AG09319 (cell line): ENCODE measurements at places on chromosomes 11 and 22.

- DNase-seq = peak; percentile 91
These were observed 9.7 kb upstream of the AHNAK start for GRCh38 chr11:62556108-62556874.

DNA sequence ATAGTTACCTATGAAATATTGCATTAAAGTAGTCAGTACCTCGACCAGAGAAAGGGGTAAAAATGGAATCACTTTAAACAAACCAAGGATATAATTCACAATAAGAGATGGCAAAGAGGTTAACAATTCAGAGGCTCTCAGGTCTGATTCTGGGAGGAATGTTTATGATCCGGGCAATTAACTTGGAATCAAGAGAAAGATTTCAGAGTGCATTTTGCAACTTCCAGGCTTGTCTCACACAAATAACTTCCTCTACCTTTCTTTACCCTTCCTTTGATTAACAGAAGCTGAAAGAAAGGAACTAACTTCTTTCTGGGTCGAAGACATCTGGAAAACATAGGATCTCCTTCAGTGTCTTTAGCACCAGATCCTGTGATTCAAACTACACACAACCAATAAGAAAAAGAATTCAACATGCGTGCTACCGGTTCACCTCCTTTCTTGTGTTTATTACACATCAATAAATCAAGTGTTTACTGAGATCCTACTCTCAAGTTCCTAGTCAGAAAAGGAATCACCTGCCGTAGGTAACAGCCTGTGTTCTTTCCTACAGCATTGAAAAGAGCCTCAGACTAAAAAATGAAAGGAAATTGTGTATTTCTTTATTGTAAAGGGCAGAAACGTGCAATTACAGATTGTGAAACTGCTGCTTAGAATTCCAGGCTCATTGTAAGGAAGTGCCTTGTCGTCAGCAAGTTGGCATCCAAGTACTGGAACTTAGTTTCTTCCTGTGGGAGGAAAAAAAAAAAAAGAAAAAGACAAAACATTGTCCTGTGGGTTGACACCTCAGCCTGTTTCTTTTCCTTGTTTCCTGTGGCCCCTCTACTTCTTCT is 29.5 kb downstream of the CARD18 start:
- peak; percentile 14 for DNase-seq

GRCh38 chr22:32555581-32555980 is 81.0 kb downstream of the FBXO7 start:
- no peak for DNase-seq

DNA sequence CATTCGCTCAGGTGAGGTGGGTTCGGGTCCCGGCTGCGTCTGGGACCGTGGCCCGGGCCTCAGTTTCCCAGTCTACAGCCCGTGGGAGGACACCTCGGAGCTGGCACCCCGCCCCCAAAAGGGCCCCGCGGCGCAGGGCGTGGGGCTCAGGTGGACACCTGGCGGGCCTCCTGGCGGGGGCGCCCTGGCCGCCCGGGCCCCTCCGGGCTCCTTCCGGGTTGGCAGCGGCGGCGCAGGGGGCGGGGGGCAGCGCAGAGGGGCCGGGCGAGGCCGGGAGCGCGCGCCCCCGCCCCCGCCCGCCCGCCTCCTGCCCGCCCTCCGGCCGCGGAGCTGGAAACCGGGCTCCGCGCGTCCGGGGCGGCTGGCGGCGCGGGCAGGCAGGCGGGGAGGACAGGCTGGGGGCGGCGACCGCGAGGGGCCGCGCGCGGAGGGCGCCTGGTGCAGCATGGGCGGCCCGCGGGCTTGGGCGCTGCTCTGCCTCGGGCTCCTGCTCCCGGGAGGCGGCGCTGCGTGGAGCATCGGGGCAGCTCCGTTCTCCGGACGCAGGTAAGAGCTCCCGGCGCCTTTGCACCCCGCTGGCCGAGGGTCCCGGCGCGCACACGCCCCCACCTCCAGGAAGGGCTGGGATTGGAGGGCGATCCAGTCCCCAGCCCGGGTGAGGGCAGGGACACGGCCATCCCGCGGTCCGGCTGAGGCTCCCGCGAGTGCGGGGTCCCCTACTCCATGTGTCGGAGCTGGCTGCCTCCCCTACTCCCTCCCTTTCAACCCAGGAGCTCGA is at the start of gene EMID1:
EMID1 (plus strand) TSS at position 303 of the 778 bp plus-strand sequence; CDS start at position 446, 143 bp downstream.
- DNase-seq = no peak

GRCh38 chr22:20647586-20648305 is 126.2 kb upstream of the SERPIND1 start:
- no peak for DNase-seq

GRCh38 chr22:49299821-49300231 is 527.8 kb downstream of the BRD1 start:
- no peak for DNase-seq

DNA sequence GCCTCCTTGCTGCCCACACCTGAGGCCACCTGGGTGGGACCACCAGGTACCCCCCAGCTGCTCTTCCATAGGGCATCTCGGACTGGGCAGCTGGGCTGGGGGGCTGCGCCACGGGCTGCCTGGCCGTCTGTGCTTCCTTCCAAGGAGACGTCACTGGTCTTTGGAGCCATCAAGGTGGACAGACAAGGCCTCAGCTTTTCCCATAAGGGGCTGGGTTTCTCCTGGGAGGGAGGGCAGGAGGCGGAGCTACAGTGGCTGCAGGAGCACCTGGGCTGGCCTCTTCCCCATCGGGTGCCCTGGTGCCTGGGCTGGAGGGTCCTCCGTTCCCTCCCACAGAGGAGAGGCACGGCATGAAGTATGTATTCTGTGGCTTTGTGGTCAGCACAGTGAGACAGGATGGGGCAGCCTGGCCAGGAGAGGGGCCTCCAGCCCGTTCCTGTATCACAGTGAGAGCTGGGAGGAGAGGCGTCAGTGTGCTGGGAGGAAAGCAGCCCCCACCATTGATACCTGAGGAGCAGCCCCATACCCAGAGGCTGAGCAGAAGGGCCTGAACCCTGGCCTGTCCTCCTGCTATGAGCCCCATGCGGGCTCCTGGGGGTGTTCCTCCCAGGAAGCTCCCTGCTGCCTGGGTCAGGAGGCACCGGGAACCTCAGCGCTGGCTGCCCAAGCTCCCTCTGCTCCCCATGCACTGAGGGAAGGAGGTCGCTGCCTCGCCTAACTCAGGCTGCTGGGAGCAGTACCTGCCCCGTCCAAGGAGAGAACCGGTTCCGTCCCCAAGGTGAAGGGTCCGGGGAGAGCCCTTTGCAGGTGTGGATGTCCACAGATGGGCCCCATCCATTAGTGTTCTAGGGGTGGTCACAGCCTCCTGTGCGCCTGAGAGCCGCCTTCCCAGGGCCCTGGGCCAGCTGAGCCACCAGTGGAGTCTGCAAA is 1075.0 kb downstream of the BRD1 start:
- no peak for DNase-seq

- DNase-seq = no peak
These were observed 9.3 kb upstream of the GDPD5 start for GRCh38 chr11:75535071-75535470.

- DNase-seq = no peak
These were observed 18.0 kb downstream of the FLRT1 start for GRCh38 chr11:64053699-64054098.

- no peak for DNase-seq
These were observed 37.3 kb downstream of the KIAA0930 start for GRCh38 chr22:45203150-45203951.

DNA sequence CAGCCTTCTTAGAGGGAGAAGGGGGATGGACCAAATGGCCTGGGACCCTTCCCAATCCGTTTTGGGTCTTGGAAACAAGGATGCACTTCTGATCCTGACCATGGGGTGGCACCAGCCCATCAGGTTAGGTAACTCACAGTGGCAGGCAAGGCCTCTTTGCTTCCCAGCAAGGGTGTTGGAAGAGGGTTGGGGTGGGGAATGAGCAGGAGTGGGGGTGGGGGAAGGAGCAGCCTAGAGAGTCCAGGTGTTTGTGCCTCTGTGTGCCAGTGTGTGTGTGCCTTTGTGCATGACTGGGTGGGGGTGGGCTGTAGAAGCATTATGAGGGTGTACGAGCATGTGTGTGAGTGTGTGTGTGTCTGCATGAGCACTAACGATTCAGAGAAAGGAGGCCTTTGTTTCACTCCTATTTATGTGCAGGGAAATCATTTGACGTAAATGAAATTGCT is 213.1 kb downstream of the INSC start:
- no peak for DNase-seq

DNA sequence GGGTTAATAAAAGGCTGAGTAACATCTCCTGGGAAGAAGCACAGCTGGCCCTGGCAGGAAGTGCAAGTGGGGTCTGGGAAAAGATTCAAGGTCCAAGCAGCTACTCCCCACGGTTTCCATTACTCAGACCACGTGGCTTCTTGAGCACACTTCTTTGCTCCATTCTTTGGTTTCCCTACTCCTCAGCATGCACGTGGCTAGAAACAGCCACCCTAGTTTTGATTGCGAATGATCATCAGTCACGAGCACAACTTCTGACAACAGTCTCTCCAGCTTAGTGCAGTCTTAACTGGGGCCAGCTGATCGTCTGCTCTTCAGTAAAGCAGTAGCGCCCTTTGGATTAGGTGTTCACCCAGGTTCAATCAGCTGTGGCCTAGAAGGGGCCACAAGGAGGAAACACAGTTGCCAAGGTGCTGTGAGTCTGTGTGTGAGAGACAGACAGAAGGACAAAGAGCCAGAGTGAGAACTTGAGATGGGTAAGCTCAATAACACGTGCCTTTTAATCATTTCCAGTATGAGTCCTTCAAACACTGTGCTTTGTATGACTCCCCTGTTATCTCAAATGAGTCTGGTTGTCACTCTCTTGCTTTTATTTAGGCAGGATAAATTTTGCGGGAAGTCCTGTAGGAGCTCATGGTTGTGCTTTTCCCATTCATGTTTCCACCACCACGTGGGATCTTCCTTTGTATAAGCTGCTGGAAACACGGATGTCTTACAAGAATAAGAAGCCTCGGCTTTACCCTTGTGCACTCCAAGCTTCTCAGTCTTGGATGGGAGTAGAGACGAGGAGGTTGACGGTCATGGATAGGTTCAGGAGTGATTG is 901 bp upstream of the PARVA start:
- no peak for DNase-seq

DNA sequence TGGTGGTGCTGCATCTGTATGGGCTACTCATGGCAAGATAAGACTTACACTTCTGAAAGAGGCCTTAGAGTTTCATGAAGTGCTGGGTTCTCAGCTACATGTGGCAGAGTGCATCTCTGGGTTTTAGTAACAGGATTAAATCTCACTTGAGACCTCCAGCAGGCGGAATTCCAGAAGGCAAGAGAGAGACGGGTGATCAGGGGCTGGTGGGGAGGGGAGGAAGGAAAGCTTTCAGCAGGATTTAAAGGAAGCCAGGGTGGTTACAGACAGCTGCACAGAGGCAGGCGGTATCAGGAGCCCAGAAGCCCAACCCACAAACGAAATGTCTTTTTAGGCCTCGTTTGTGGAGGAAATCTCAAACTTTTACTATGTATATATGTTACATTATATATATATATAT is 56.2 kb upstream of the CD82 start:
- DNase-seq = no peak

- DNase-seq = no peak
These were observed 46.4 kb downstream of the MCM5 start for GRCh38 chr22:35446365-35446764.

DNA sequence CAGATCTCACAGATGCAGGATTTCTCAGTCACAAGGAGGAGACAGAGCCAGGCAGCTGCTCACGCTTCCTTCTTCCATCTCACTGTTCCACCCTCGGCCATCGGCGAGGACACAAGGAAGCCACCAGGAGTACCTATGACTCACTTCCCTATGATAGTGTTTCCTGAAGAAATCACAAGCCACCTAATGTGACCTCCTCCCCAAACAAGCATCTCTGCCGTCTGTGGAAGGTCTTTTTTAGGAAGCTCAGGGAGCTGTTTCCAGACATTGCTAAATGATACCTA is 672.7 kb downstream of the TBC1D22A start:
- no peak for DNase-seq

- no peak for DNase-seq
These were observed 25.3 kb upstream of the CBX7 start for GRCh38 chr22:39177791-39178190.

GRCh38 chr11:65479184-65480145 is 19.4 kb upstream of the MALAT1 start:
- DNase-seq = peak; percentile 78

DNA sequence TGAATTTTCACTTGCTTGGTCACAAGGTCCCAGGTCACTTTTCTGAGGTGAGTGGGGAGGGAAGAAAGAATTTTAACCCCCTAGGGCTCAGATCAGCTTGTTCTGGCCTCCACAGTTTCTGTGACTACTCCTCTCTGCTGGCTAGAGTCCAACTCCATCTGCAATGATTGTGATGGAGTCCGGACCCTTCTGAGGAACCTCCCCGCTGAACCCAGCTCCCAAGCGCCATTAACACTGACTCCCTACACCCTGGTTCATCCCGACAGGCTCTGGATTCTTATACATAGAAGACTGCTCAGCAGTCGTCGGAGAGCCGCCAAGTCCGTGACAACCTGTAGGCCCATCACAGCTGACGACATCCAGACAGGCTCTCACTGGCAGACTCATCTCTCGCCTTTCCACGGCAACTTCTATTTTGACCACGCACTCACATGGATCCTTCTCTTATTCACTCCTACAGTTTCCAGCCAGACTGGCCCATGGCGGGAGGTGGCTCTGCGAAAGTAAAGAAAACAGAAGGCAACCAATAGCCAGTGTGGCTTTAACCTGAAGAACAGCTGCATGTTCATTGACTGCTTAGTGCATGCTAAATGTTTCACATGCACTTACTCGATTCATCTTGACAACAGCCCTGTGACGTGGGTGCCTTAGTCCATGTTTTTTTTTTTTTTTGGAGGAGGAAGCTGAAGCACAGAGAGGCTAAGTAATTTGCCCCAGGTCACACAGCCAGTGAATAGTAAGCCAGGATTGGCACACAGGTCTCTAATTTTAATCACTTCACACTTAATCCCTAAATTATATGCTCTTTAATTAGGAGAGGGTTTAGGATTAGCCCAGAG is 68.0 kb upstream of the PRDM11 start:
- DNase-seq = no peak

GRCh38 chr11:28743061-28743550 is 634.9 kb downstream of the METTL15 start:
- no peak for DNase-seq

DNA sequence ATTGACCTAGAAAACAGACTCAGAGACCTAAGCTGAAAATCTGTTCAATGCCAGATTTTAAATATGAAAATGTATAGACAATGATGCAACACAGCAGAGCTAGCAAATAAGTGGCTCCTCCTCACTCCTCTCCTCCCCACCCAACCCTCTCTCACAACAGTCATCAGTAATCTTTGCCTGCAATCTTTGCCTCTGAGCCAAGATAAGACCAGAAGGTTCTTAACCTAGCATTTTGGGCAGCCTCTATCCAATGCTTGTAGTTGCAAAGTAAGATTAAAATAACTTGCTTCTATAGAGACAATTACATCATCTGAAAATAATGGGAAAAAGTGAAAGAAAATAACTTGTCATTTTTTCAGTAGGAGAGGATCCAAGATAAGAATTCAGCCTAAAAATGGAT is 117.3 kb downstream of the PARVA start:
- no peak for DNase-seq

DNA sequence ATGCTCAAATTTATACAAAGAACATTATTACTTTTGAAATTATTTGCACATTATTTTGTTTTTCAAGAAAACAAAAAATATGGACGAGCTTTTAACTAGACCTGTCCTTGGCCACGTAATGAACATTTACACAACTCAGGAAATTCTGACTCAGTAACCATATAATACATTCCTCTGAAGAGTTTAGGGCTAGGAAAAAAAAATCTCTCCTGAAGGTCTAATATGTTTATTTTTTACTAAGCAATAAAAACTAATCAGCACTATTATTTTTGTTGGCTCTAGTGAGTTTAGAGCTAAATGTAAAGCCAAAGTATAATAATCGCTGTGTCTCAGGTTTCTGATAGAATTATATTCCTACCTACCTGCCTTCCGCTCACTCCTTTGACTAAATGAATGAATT is 187.5 kb downstream of the SWAP70 start:
- no peak for DNase-seq
